ENCODE measurements at places on chromosomes 13 and 19. TPM values are rescaled to one million over a fixed set of nuclear protein-coding genes. Genes with fewer than 3 reads are reported as not detected.

LYPD3 gene
- 0.70 TPM for total RNA-seq

TMEM86B gene
- 1.3 TPM for total RNA-seq

ZNF587 gene
- 54.7 TPM for total RNA-seq

KLF12 gene
- total RNA-seq: 28.2 TPM

All from metanephros (tissue), 2 donors.